ENCODE measurements at places on chromosomes 13 and 19. TPM values are rescaled to one million over a fixed set of nuclear protein-coding genes. Genes with fewer than 3 reads are reported as not detected.

ZNF443 gene
- total RNA-seq: 3.9 TPM

DNA sequence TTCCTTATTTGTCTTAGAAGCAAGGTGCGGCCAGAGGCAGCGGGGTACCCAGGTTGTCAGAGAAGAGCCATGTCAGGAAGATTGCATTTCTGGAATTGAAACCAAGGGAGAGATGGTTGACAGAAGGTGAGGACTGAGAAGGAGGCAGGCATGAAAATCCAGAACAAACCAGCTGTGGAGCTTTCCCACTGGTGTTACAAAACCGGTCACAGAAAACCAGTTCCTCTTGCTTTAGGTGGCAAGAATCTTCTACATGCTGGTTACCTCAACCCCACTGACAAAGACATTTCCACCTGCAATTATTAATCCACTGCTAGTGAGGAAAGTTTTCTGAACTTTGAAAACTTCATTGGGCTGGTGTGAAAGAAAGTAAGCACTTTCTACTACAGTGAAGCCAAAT is 64.0 kb upstream of the MED4 start:
- H3K27me3 ChIP-seq: no peaks in the 10 kb centered on the region
- H3K4me1 ChIP-seq: peaks cover 43% of the 10 kb centered on the region
- no peak overlapping the region for H3K27ac ChIP-seq
- H3K4me3 ChIP-seq: no peak overlapping the region
- no peaks in the 10 kb centered on the region for H3K36me3 ChIP-seq

ZNF730 gene
- 0.52 TPM for total RNA-seq

- DNase-seq: no peak
- H3K36me3 ChIP-seq: no peaks in the 10 kb centered on the region
- H3K4me3 ChIP-seq: no peak overlapping the region
- H3K27ac ChIP-seq: no peak overlapping the region
- no peaks in the 10 kb centered on the region for H3K4me1 ChIP-seq
Observed at GRCh38 chr13:46963904-46964303, 67.1 kb upstream of the HTR2A start.
